ENCODE measurements at places on chromosomes 11 and 22.

- DNase-seq, result no peak
These were observed 7.9 kb downstream of the PCSK7 start for GRCh38 chr11:117223741-117224689.

GRCh38 chr11:2523821-2524391, 79.1 kb downstream of the KCNQ1 start:
- no peak for DNase-seq

GRCh38 chr11:87013912-87014825, 23.6 kb upstream of the TMEM135 start:
- no peak for DNase-seq

GRCh38 chr22:49599039-49599438, 228.6 kb downstream of the BRD1 start:
- DNase-seq, result no peak

- DNase-seq, result no peak
These were observed 127.7 kb downstream of the MN1 start for GRCh38 chr22:27673839-27674238.

DNA sequence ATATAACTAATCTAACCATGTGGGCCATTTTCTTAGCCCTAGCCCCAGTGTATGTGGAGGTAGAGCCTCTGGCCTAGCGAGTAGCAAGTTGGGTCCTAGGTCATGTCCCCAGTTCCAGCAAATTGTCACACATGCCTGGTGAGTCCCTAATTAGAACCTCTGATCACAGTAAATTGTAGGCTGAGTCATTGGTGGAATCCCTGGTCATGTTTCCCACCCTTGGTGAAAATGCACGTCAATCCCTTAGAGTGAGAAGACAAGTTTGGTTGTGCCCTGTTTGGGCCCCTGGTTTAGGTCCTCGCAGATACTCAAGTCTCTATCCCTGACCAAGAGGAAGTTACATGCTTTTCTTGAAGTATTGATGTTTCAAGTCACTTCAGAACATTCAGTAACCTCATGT, 46.7 kb downstream of the ATM start:
- no peak for DNase-seq

GRCh38 chr22:27876684-27877083, 42.4 kb downstream of the PITPNB start:
- peak; percentile 19 for DNase-seq

- no peak for DNase-seq
These were observed 70.0 kb upstream of the IGLL5 start for GRCh38 chr22:22817468-22818201.

DNA sequence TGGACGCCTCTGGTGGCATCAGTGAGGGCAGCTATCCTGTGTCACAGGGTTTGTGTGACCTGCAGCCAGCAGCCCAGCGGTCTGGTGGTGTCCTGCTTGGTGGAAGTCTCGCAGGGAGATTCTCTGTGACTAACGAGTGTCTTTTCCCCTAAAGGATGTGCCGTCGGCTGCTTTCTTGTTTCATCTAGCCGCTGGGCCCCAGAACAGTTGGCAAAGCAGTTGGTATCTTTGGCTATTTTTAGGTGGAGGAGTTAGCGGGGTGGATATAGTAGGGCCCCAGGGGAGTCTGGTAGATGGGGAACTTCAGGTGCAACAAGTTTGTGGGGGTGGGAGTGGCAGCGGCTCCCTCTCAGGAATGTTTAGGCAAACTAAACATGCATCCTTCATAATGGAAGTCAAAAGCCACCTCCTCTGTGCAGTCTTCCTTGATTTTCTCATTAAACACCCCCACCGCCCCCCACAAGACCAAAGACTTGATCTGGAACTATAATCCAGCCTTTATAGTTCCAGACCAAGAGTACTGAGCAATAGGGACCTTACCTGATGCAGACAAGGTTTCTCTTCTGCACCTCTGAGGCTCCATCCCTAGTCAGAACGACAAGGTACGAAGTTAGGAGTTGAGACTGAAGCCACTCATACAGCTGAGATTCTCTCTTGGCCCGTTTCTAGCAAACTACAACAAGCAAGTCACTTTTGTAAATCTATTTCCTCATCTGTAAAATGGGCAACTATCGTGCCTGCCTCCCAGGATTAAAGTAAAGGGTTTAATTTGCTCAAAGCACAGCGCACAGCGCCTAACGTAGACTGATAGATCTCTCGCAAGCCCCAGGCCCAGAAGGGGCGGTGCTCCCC, 1.1 kb upstream of the PELI3 start:
- DNase-seq, result no peak

- no peak for DNase-seq
These were observed 2.8 kb downstream of the ATP5MGL start for GRCh38 chr22:42637555-42637954.
